ENCODE measurements at places on chromosomes 5 and 9.

DNA sequence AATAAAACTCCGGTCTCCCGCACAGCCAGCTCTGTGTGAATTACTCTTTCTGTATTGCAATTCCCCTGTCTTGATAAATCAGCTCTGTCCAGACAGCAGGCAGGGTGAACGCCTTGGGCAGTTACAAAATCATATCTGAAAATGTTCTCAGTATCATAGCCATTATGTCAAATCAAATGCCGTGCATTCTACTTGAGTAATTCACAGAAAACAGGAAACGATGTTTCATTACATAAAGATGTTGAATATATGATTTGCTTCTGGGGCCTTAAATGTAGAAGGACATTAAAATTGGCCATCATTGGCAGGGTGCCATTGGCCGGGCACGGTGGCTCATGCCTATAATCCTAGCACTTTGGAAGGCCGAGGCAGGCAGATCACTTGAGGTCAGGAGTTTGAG lies 8.5 kb downstream of the POLR3G start:
- DNase-seq = no peak

DNA sequence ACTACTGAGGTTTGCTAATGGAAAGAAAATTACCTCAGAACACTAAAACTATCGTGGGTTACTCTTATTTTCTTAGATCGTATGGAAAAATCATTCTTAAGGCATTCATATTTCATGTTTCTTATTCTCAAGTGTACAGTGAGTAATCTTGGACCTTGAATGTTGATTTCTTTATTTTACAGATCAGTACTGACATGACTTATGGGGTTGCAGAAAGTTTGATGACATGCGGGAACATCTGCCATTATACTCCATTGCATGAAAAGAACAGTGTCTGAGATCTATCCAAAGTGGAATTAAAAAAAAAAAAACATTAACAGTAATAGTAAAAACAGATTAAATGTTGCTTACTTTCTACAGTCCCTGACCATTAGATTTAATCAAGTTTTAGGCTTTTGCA lies 1290.2 kb upstream of the WWC1 start:
- DNase-seq = no peak

- no peak for DNase-seq
Observed at GRCh38 chr5:2748861-2749513, 2.5 kb downstream of the IRX2 start.

- DNase-seq = no peak
Observed at GRCh38 chr5:88672644-88673252, 210.2 kb downstream of the MEF2C start.
